ENCODE measurements at places on chromosomes 5 and 9.

GRCh38 chr5:91028499-91028956 is 354.6 kb downstream of the ARRDC3 start:
- DNase-seq: no peak

GRCh38 chr9:37899041-37899440 is 4.9 kb downstream of the SLC25A51 start:
- DNase-seq: no peak

DNA sequence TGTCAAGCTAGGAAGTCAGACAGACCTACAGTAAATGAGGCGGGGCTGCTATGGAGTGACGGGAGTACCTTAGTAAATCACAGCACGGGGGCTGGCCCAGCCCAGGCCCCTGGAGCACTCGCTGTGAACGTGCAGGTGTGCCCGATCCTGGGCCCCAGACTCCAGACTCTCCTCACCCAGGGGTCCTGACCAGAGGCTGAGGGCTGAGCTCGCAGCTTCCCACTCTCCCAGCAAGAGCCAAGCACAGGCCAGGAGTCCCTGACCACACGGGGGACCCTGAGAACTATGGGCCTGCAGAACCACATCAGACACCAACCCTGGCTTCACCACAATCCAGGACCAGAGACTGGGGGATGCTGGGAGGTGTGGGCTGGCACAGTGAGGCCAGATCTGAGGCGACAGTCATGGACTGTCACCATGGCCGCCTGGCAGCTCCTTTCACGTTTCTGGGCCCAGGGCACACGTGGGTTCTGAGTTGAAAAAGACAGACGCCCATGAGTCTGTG is 73.4 kb downstream of the ADAMTS2 start:
- DNase-seq: no peak

- no peak for DNase-seq
Measured at GRCh38 chr9:20551236-20551635, 71.1 kb downstream of the MLLT3 start.

DNA sequence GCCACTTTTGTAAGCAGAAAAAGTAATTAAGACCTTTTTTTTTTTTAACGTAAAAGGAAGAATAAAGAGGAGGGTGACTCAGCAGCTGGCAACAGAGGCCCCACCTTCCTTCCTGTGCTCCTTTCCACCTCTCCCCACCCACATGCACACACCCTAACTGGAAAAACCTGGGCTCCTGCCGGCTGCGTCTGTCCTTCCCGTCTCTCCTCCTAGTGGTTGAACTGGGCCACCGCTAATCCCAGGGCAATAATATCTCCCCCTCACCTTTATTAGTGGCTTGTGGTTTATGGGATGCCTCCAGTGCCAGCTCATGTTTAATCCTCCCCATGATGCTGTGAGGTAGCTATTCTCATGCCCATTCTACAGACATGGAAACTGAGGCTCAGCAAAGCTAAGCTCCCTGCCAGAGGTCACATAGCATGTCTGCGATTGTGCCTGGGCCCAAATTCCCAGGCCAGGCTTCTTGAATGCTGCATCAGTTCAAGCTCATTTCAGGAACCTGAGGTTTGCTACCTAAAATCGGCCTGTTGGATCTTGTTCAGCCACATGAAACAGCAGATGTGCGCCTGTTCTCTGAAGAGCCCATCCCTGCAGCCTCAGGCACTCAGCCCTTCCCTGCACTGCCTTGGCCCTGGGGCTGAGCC is 60.9 kb upstream of the IL17B start:
- no peak for DNase-seq

DNA sequence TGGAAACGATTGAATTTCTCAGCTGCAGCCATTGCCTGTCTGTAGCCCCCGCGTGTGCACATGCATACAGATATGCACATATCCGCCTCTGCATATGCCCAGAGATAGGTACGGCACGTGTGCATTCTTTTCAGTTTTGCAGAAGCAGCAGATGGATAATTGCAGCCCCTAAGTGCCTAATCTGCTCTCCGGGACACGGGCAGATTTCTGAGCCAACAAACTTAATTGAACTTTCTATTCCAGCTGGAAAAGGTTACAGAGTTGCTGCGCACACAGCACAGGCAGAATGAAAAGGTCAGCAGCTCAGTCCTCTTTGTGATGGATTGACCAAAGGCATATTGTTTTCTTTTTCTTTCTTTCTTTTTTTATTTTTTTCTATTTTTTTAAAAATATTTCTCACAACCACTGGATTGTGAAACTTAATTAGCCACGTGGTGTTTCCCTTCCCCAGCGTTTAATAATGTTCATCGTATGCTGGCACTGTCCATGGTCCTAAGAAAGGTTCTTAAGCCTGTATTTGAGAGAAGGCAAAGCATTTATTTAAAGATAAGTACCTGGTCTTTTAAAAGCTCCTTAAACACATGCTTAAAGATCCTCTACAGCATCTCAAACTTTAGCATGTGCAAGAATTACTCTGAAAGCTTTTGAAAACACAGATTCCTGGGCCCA is 270.2 kb upstream of the BRINP1 start:
- no peak for DNase-seq

- DNase-seq: no peak
Measured at GRCh38 chr5:158634714-158635113, 465.0 kb downstream of the EBF1 start.

- DNase-seq: no peak
Measured at GRCh38 chr5:171770153-171770552, 15.5 kb upstream of the SMIM23 start.

DNA sequence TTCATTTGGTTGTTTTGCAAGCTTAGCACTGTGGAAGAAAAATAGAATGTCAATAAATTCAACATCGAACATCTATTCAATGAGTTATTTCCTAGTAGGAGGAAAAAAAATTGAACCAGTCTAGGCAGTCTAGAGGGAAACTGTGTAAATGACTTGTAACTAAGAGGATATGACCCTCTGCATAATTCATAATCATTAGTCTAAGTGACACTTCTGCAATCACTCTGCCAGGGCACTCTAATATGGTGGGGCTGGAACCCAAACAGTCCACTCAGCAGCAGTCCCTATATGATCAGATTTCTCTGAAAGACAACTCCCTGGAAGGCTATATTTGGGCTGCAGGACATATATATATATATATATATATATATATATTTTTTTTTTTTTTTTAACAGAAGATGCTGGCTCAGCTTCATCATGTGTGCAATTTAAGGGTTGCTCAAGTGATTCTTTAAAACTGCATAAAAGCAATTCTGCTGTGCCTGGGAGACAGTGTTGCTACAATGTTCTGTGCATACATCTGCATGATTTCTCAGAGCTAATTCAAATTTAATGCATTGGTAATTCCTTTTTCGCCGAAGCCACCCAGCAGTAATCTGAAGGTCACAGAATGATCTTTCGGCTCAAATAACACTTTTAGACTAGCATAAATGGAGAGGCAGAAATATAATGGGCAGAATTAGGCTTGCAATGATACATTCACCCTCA is 482.1 kb upstream of the ZNF608 start:
- DNase-seq: no peak

- no peak for DNase-seq
Measured at GRCh38 chr9:31520301-31521085, 864.0 kb upstream of the ACO1 start.

DNA sequence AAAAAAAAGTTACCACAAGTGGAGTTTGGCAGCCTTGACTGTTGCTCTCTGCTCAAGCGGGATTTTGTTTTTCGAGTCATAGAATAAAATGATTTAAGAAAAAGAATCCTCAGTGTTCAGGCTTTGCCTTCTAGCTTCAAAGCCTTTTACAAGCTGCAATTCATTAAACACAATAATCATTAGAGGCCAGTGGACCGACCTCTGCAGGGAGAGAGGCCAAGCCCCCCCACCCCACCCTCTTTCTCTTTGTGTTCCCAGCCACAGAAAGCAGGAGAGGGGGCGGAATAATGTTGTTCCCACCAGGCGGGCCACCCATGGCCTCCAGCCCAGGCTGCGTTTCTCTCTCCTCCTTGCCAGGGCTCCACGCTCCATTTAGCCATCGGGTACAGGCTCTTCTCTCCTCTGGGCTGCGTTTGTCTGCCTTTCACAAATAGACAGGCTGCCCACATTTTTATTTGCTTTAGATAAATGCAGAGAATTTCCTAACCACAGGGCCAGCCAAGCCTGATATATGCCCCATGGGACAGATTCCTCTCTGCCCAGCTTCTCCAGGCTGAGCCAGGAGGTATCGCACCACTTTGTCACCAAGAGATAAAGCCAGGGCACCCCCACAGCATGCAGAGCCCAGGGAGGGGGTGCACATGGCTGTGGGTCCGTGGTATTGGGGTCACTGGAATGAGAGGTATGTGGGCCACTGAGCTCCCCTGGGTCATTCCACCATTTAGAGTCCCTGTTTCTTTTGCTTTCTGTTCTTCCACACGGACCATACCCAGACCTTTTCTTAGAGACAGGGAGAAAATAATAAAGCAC is 318.8 kb downstream of the PIK3R1 start:
- no peak for DNase-seq

DNA sequence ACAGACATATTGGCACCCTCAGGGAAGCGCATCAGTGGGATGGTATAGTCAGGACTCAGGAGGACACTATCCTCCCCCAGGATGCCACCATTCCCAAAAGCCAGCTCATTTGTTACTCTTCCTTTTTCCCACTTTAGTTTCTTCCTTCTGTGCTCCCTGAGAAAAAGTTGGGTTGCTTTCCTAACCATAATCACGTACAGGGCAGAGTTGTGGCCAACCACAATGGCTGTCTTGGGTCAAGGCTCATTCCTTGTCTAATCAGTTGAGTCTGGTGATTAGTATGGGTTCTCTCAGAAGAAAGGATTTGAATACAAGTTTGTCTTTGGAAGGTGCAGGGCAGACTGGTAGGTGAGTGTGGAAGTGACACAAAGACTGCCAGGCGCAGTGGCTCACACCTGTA is 26.6 kb upstream of the ATP6V1G1 start:
- no peak for DNase-seq

- DNase-seq: no peak
Measured at GRCh38 chr5:58244819-58245475, 214.9 kb downstream of the PLK2 start.

GRCh38 chr5:73126957-73127356 is 6.6 kb downstream of the TMEM171 start:
- DNase-seq: no peak

Data from stimulated activated CD4-positive, alpha-beta T cell treated with anti-CD3 and anti-CD28 coated beads, Interleukin-4, amount 100 ng/mL, for 1 hour (primary cell).